MCF 10A (cell line): ENCODE measurements at places on chromosomes 7 and 10. TPM values are rescaled to one million over a fixed set of nuclear protein-coding genes. Genes with fewer than 3 reads are reported as not detected.

DNA sequence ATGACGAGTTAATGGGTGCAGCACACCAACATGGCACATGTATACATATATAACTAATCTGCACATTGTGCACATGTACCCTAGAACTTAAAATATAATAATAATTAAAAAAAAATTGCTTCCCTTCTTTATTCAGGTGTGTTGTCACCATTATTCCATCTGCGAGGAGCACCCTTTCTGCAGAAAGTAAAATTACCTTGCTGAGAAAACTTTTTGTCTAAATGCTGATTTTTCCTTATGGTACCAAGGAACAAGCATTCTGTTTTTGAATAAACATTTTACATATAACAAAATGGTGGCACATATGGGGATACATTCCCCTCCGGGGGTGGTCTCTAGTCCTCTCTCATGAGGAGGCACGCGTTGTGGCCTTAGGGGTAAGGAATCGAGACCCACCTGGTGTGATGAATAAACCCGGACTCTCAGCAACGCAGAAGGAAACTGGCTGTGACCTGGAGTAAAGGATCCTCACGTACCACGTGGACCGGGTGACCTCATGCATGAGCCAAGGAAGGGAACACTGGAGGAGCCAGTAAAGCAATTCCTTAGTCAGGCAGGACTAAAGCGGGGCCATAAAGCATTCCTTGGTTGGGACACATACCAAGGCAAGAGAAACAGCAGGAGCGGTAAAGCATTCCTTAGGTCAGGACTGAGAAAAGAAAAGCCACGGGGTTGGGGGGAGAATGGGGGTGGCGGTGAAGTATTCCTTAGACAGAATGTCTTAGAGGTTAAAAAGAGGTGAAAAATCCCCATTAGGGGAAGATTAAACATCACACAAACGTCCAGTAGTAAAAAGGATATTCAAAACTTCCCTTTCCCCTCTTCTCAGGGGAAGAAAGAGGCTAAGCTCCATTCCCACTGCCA, 20.8 kb upstream of the OPTN start:
- H3K27me3 ChIP-seq = no peaks in the 10 kb centered on the region

DNA sequence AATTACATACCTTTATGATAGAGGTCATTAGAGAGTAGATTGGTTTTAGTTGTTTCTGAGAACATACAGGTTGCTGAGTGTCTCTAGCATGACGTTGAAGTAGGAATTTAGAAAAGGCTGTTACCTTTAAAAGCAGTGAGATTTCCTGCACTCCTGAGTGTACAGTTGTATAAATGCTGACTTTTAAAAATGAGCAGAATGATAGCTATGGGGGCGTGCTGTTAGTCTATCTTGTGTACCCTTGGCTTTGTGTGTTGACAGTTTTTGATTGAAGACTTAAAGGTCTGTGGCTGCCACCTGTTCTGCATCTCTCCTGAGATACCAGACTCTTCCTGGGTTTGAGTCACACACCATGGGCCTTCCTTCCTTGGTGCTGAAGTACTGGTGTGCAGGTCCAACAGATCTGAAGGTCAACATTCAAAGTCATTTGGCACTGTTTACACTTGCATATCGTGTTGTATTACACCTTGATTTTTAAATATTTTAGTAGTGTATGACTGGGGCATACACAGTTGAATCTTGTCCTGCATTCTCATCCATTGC, 23.8 kb downstream of the DNAJB6 start:
- no peak overlapping the region for H3K27ac ChIP-seq
- H3K4me1 ChIP-seq = peaks cover 25% of the 10 kb centered on the region
- peaks cover 73% of the 10 kb centered on the region for H3K36me3 ChIP-seq

GRCh38 chr7:158854681-158855081, 1.7 kb upstream of the DYNC2I1 start:
- no peaks in the 10 kb centered on the region for H3K27me3 ChIP-seq
- no peak overlapping the region for H3K27ac ChIP-seq
- H3K4me1 ChIP-seq = peaks cover 5% of the 10 kb centered on the region
- no peak for DNase-seq
- peak overlapping the region; percentile 99 for H3K4me3 ChIP-seq
- peaks cover 9% of the 10 kb centered on the region for H3K36me3 ChIP-seq

GRCh38 chr10:97182288-97182990, 3.3 kb downstream of the SLIT1 start:
- no peak for DNase-seq
- H3K27me3 ChIP-seq = peaks cover 44% of the 10 kb centered on the region
- H3K4me3 ChIP-seq = no peak overlapping the region
- no peak overlapping the region for H3K27ac ChIP-seq
- no peaks in the 10 kb centered on the region for H3K4me1 ChIP-seq

DNA sequence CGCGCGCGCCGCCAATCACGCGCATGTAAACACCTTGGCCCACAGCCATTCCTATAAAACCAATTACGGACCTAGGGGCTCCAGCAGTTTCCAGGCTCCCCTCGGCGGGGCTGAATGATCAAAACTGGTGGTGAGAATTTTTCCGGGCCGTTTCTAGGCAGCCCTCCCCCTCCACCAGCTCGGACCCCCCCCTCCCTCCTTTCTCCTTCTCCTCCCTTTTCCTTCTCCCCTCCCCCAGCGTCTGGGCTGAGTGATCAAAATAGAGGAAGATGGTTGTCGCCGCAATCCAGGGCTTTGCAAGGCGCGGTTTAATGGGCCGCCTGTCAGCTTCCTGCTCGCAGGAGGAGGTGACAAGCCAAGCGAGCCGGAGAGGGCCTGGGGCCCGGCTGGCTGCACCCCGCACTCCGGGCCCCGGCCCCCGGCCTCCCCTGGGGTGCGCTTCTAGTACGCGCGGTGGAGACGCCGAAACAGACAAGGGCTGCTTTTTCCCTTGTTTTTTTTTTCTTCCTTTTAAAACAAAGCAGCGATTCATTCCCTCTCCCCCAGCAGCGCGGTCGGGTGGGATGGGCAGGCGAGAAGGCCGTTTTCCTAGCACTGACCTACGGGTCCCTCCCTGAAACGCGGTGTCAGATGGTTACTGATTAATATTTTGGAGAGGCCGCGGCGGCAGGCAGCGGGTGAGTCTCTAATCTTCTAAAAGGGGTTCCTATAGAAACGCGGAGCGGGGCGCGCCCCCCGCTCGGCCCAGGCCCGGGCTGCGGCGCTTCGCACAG, 528 bp upstream of the TNRC18 start:
- H3K27ac ChIP-seq = peak overlapping the region; percentile 94
- H3K4me3 ChIP-seq = peak overlapping the region; percentile 98
- peaks cover 25% of the 10 kb centered on the region for H3K36me3 ChIP-seq
- no peaks in the 10 kb centered on the region for H3K4me1 ChIP-seq

DNA sequence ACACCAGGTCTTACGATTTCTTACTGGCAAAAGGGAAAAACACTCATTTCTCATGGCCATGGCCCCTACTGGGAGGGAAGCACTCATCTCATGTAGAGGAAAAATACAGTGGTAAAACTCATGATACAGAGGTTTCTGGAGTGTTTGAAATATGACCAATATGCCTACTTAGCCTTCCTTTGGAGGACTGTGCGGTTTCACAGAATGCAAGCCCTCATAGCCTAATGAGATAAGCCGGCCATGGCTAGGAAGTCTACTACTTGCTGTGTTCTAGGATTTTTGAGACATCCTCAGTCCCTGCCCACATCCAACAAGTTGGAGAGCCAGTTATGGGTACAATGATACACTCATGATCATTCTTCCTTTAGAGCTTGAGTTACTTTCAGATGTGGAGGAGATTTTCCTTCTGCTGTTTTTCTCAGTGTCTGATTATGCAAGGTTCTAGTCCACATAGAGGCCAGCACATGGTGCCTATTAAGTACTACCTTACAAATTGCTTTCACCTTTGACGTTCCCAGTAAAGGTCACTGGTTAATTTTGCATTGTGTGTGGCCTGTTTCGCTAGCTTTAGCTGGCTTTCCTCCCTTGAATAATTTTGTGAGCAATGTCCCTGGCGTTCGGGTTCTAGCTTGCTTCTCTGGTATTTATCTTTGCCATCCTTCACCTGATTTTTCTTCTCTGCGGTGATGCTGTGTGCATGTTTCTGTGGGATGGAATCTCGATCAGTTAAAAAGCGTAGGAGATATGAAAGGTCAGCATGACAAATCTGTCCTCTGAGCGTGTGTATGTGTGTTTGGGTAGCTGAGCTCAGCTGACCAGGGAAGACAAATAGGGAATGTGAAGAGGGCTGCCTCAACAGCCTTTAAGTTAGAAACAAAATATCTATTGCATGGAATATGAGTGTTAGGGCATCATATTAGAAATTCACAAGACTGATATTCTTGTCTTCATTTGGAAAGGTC, 295.4 kb downstream of the LRMDA start:
- H3K27ac ChIP-seq = no peak overlapping the region
- no peak for DNase-seq
- no peaks in the 10 kb centered on the region for H3K4me1 ChIP-seq

Gene SLC13A1
- total RNA-seq = not detected in 2 replicates

Gene ACTR3C
- total RNA-seq = 3.5 and 3.6 TPM in 2 replicates

Gene PLCE1
- total RNA-seq = 0.22 and 0.23 TPM in 2 replicates

Gene SLC29A4
- total RNA-seq = 0.56 and 0.96 TPM in 2 replicates
